H7 (cell line): ENCODE measurements at places on chromosomes 5 and 9. TPM values are rescaled to one million over a fixed set of nuclear protein-coding genes. Genes with fewer than 3 reads are reported as not detected.

DNA sequence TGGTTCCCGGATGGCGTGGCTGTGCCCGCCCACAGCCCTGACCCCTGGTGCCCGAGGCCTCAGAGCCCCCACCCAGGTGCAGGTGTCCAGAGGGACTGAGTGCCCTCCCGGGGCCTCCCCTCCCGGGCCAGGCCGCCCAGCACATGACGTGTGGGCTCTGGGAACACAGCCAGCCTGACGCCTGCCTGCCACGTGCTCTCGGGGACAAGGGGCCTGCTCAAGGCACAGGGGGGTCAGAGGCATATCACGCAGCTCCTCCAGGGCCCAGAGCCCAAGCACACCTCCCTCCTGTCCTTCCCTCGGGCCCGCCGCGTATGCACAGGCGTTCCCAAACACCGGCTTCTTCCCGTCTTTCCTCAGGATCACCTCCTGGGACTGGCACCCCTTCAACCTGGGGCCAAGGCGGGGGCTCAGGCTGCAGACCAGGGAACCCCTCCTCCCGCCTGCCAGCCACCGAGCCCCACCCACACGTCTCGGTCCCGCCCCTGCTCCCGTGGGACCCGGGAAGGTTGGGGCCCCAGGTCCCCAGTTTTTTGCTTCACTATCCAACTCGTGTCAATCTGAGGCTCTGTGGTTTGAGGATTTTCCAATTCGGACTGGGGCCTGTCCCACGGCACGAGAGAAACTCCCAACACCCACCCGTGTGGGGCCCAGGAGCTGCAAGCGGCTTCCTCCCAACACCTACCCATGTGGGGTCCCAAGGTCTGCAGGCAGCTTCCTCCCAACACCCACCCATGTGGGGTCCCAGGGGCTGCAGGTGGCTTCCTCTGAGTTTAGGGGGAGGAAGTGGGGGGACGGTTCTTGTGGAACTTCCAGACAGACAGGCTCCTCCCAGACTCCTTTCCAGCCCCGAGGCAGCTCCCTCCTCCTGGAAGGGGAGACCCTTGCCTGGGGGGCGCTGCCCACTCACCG is 1.5 kb downstream of the LCN10 start:
- no peak for DNase-seq

DNA sequence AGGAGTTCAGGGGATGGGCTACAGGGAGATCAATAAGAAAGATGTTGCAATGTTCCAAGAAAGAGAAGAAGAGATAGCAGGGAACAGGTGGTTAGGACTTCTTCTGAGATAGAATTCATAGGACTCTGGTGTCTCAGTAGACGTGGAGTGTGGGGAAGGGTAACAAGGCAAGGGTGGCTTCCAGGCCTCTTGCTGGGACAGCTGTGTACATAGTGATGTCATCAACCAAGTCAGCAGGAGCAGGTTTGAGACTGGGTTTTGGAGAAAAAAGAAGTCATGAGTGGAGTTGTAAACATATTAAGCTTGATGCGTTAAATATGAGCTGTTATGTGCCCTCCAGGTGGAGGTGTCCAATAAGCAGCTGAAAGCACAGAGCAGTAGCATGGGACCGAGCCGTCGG is 211.8 kb upstream of the RASEF start:
- no peak for DNase-seq

Gene FBLL1
- total RNA-seq, result 3.3 and 4.0 TPM in 2 replicates

Gene FGF1
- total RNA-seq, result 0.24 and 2.9 TPM in 2 replicates

Gene ZNF462
- 34.7 and 36.4 TPM in 2 replicates for total RNA-seq

DNA sequence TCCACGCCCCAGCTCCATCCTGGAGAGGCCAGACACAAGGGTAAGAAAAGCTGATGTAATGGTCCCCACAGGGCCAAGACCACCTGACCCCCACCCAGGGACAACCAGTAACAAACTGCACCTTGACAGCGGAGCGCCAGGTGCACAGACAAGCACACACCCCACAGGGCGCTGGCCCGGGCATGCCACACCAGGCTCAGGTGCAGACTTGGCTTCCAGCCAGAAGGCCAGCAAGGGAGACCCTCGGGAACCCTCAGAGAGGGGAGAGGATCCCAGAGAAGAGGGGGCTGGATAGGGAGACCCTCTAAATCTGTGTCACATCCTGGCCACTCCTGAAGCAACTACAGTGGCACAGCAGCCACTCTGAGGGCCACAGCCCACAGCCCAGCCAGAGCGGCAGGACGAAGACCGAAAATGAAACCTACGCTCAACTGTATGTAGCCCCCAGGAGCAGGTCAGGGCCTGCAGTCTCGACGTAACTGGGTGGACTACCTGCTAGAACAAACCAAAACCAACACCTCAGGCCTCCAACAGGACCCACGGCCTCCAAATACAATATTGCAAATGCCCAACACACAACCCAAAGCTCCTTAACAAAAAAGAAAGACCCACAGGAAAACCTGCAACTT is 18.5 kb downstream of the CAMSAP1 start:
- DNase-seq, result no peak

GRCh38 chr5:34833976-34834793 is 4.8 kb upstream of the TTC23L start:
- peak; percentile 12 for DNase-seq
